Stimulated activated CD4-positive, alpha-beta T cell treated with anti-CD3 and anti-CD28 coated beads, Interleukin-12 subunit alpha, Interleukin-12 subunit beta, amount 100 ng/mL, for 24 hours (primary cell): ENCODE measurements at places on chromosomes 7 and 10.

- no peak for DNase-seq
Observed at GRCh38 chr10:100282907-100283306, 3.6 kb downstream of the BLOC1S2 start.

DNA sequence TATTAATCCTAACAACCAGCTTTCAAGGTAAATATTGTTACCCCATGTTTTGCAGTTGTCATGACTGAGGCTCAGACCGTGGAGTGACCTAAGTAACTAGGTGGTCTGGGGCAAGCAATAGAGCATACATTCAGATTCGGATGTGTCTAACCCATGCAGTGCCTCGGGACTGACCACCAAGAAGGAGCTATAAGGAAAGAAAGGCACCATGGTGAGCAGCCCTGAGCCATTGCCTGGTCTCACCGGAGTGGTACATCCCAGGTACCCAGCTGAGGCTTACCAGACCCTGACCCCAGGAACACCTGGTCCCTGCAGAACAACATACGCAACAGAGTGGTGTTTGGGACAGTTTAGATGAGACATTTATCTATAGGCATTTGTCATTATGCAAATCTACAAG, 175.5 kb upstream of the ZMIZ1 start:
- DNase-seq = no peak

DNA sequence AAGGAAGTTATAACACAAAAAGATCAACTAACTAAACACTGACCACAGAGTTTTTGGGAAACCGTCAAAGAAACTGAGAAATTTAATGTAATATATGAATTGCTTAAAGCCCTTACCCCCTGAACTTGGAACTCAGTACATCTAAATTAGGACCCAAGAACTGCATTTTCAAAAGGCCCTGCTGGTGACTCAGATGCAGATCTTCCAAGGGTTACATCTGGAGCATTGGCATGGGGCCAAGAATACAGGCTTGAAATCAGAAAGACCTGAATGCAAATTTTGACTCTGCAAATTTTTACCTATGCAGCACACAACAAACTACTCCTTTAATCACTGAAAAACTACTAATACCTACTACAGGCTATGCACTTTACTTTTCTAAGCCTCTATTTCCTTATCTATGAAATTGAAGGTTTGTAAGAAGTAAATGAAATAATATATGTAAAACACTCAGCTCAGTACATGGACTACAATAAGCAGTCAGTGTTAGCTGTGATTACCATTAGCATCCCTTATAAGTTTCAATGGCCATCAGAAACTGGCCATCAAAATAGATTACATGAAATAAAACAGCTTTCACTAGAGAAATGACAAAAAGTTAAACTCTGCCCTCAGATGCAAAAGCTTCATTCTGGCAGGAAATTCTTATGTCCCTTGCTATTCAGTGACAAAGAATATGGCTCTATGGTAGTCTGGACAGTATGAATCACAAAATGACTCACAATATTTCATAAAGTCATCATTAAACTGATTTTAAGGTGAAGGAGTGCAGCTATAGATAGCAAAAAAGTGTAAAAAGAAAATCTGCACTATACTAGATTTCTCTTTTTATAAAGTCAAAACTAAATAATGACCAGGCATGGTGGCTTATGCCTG, 43.6 kb downstream of the NSUN6 start:
- no peak for DNase-seq

- DNase-seq = no peak
Observed at GRCh38 chr10:112605063-112605462, 158.0 kb downstream of the VTI1A start.

DNA sequence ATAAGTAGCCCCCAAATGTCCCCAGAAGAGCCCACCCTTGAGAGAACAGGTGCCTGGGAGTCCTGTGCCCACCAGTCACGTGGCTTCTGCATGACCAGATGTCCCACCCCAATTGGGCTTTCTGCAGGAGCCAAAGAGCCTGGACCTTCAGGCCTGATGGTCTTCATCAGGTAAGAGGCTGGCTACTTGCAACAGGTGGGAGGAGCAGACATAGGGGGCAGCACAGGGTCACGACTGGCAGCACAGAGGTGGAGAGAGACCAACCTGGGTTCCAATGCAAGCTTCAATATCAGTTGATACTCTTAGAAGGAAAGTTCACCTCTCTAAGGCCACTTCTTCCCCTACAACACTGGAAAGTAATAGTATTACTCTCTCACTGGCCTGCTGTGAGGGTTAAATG, 288.0 kb downstream of the ELMO1 start:
- DNase-seq = no peak

GRCh38 chr10:1212571-1213141, 156.5 kb downstream of the WDR37 start:
- no peak for DNase-seq

DNA sequence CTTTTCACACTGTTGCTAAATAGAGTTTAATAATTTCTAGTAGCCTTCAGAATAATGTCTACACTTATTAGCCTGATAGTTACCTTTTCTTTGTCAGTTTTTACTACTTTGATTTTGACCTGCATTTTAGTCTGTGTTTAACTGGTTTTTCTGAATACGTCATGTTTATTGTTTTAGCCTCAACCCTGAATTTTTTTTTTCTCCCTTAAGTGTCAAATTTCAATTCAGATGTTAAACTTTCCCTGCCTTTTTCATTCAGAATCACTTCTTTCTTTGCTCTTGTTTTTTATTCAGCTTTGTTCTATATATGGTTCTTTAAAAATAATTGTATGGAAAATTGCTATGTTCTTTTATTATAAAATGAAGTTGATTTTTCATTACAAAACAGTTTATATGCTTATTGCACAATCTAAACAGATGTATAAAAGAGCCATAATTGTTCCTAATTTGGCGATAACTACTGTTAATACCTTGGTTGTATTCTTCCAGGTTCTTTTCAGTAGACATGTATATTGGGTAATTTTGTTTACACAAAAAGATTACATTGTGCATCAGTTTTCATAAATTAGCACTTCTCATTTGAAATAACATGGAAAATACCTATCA, 159.7 kb downstream of the ADK start:
- no peak for DNase-seq

GRCh38 chr7:31488562-31489203, 25.2 kb upstream of the ITPRID1 start:
- DNase-seq = peak; percentile 6

DNA sequence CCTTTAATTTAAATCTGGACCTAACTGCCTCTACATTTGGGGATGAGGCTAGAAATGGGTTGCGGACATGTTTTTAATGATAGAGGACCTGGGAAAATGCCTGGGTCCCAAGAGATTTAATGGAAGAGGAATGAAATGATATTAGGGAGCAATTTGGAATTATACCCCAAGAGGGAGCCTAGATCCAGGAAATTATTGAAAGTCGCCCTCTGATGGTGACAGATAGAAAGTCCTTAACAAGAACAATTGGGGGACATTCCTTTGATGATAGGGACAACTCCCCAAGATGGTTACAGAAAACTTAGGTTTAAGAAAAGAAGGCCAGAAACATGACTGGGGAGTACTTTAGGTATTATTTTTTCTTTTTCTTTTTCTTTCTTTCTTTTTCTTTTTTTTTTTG, 9.5 kb upstream of the TSGA13 start:
- DNase-seq = no peak

- peak; percentile 66 for DNase-seq
Observed at GRCh38 chr7:151876899-151877777, at the start of gene PRKAG2. PRKAG2 (minus strand) TSS chr7:151877115; CDS start chr7:151876620, 495 bp downstream.

GRCh38 chr7:4722960-4723630, 41.0 kb downstream of the FOXK1 start:
- no peak for DNase-seq

GRCh38 chr7:55052741-55053427, 34.1 kb downstream of the EGFR start:
- no peak for DNase-seq

GRCh38 chr7:1558841-1559625, 3.0 kb upstream of the TMEM184A start:
- DNase-seq = no peak

DNA sequence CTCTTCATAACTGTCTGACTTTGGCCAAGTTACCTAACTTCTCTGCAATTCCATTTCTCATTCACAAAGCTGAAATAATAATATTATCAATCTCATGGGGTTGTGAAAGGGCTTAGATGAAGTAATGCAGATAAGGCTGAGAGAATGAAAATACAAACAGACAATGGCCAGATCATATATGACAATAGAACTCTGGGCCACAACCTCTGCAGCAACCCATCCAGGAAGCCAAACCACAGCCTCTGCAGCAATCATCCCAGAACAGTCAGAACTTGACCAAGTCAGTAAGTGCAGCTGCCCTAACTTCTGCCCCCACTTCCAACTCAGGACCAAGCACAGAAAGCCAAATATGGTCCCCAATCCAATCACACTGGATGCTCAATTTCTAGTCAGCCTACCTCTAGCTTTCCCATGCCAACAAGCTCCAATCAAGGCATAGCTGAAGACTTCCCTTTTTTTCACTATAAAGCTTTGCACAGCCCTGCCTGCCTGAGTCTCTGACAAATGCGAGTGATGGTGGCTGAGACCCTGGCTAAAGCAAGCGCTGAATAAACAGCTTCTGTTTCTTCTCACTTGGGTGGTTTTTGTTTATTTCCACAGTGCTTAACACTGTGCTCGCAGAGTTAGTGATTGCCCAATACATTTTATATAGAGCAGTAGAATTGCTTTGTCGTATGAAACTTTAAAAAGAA, 34.8 kb upstream of the TNPO3 start:
- DNase-seq = no peak

GRCh38 chr7:156206174-156206573, 393.9 kb upstream of the SHH start:
- DNase-seq = no peak

DNA sequence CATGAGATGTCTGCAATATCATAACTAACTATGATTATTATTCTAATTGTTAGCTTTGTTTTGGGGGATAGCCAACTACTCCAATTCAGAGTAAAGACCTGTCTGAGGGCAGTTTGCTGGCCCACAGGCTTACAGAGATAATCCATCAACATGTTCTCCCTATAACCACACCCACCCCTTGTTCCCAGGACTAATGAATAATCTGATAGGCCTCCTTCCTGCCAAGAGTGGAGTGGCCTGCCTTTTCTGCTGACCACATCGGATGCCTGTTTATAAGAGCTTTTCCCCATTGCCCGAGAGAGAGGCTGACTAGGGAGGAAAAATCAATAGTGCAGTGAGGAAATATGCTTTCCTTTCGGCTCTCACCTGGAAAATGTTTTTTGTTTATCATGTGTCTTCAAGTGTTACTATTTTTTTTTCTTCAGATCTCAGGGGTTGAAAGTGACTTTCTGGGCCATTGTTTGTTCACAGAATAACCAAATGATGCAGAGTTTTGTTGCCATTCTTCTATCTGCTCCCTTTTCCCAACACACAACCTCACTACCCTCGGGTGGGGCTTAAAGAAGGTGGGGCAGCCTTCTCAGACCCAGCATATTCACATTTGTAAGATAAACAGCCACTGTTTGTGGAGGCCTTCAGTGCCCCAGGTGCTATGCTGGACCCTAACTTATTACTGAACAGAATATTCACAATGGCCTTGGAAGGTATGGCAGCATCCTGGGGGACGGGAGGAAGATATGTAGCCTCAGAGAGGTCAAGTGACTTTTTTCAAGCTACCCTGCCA, 38.4 kb downstream of the PLPP4 start:
- no peak for DNase-seq

- no peak for DNase-seq
Observed at GRCh38 chr10:22657024-22657423, 57.4 kb downstream of the PIP4K2A start.

DNA sequence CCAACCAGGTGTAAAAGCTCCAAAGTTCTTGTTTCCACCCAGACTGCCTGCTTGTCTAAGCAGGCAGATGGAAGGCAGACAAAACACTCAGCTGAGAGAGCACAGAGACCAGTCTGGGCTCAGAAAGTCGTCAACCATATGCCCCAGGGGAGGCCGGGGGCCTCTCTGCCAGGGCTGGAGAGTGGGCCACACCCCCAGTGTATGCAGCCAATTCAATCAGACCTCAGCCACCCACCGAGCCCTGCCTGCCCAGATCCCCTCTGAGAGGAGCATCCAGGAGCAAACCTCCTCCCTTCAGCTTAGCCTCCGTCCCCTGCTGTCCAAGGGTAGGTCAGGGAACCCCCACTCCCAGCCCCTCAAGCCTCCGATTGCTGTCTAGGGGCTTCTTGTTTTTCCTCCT, 196.3 kb downstream of the LSM5 start:
- no peak for DNase-seq

DNA sequence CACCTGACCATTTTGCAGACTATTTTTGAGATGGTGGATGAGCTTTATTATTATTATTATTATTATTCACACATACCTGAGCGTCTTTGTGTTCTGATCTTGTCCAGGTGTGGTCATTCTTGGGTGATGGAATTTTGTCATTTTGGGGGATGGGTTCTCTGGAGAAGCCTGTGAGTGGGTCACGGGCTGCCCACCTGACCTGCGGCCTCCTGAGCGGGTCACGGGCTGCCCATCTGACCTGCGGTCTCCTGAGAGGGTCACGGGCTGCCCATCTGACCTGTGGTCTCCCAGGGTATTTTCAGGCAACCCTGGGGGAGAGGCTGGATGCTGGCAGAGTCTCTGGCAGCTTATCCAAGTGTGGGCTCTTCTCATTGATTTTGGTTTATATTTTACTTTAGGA, 7.3 kb downstream of the SCART1 start:
- no peak for DNase-seq

DNA sequence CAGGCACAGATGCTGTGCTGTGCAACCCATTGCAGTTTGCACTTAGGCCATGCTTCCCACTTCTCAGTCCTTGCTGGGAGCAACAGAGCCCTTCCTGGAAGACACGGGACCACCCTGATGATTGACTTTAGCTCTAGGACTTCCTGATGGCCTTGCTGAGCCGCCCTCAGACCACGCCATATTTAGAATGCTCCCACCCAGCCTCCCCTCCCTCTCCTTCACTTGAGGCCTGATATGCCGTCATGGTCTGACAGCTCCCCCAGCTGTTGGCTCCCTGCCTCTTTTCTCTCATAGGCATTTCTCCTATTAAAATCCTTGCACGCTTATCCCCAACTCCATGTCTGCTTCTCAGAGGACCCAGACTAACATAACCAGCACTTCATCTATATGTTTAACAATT, 29.4 kb upstream of the GATAD1 start:
- no peak for DNase-seq

DNA sequence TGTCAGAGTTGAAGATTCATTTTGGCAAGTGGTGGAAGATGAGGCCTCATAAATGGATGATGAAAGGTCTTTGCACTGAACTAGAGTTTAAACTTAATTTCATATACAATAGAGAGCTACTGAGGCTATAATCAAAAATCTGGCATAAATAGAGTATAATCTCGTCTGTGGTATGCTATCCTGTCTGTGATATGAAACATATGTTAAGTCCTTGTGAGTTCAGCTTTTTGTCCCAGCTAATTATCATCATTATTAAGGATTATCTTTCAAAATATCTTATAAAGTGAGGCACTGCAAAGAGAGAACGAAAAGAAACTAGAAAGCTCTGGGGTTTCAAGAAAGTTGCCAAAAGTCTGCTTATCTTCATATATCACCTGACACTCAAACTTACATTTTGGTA, 83.4 kb downstream of the GAD2 start:
- no peak for DNase-seq

DNA sequence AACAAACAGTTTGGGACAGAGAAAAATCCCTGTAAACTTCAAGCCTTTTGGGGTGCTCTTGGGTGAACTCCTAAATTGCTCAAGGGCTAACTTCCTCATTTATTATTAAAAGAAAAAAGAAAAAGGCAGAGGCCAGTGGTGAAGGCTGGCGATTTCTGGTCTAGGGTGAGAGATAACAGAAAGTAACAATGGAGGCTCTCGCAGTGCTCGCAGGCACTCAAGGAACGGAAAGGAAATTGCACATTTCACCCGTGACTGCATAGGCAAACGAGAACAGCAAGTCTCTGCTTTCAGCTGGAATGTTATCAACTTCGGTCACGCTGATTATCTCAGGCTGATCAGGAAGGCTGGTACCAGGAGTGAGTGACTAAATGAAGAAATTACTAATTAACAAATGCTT, 70.7 kb downstream of the PRKAG2 start:
- no peak for DNase-seq
